GM12878 (cell line): ENCODE measurements at places on chromosomes 4 and X.

DNA sequence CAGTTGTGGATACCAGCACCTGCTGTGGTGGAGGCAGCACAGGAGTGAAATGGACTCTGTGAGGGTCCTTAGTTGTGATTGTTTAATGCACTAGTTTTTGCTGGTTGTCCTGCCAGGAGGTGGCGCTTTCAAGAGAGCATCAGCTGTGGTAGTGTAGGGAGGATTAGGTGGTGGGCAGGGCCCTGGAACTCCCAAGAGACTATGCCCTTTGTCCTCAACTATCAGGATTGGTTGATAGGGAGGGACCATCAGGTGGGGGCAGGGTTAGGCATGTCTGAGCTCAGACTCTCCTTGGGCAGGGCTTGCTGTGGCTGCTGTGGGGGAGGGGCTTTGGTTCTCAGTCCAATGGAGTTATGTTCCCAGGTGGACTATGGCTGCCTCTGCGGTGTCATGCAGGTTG lies 121.9 kb downstream of the RRAGB start:
- DNase-seq = no peak
- H3K4me3 ChIP-seq = no peak overlapping the region
- H3K27ac ChIP-seq = no peak overlapping the region
- H3K36me3 ChIP-seq = no peaks in the 10 kb centered on the region
- no peaks in the 10 kb centered on the region for H3K27me3 ChIP-seq

DNA sequence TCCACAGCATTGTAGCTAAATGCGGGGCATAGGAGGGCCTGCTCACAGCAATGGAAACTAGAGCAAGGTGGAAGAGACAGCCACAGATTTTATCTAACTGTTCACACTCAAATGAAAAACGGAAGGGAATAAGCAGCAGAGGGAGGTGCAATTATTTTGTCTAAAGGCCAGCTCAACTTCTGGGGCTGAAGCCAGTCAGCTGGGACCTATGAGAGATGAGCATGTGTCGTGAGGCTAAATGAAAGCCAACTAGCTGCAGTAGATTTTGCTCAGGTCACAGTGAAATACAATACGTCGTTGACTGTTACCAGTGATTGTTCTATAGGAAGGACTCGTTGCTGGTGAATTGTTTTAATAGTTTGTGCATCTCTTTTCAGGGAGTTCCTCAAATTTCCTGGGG lies 26.4 kb upstream of the FGFBP2 start:
- no peaks in the 10 kb centered on the region for H3K4me1 ChIP-seq
- no peak for DNase-seq
- no peak overlapping the region for H3K27ac ChIP-seq
- H3K36me3 ChIP-seq = no peaks in the 10 kb centered on the region
- no peak overlapping the region for H3K4me3 ChIP-seq

- no peaks in the 10 kb centered on the region for H3K36me3 ChIP-seq
- no peak overlapping the region for H3K4me3 ChIP-seq
- H3K27ac ChIP-seq = no peak overlapping the region
- no peak for DNase-seq
- no peaks in the 10 kb centered on the region for H3K27me3 ChIP-seq
Measured at GRCh38 chr4:66575008-66575696, 904.9 kb upstream of the EPHA5 start.

- no peaks in the 10 kb centered on the region for H3K36me3 ChIP-seq
- DNase-seq = no peak
- no peaks in the 10 kb centered on the region for H3K27me3 ChIP-seq
- H3K4me1 ChIP-seq = no peaks in the 10 kb centered on the region
- no peak overlapping the region for H3K27ac ChIP-seq
Measured at GRCh38 chr4:172951679-172952451, 216.7 kb upstream of the GALNT7 start.

DNA sequence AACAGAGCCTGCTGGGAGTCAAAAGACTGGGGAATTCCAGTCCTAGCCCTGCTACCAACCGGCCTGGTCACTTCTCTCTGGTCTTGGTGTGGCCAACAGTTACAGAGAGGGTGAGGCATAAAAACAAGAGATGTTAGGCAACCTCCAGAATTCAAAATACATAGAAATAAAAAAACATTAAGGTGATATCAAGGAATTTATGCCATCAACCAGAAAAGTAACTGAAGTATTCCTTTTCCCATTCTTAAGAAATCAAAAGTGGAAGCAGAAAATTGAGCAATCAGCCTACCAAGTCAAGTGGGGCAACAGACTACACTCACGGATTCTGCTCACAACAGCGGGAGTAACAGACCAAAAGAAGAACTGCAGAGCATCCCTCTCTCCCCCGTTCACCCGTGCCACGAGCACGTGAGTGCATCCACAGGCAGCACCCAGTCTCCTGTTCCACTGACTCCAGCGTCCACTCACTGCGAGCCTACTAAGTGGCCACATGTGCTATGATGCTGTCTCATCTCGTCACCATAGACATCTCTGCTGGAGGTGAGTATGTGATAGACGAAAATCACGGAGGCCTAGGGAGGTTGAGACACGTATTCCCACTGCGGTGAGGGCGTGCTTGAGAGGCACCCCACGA lies 29.3 kb downstream of the AFAP1 start:
- H3K36me3 ChIP-seq = no peaks in the 10 kb centered on the region
- no peaks in the 10 kb centered on the region; the same call in 1 of the 2 replicates for H3K27me3 ChIP-seq
- H3K4me1 ChIP-seq = no peaks in the 10 kb centered on the region; the same call in 1 of the 2 replicates
- H3K4me3 ChIP-seq = no peak overlapping the region
- H3K27ac ChIP-seq = no peak overlapping the region
- DNase-seq = no peak
